CD4-positive, alpha-beta T cell treated with Interferon gamma for 1 hour (primary cell): ENCODE measurements at places on chromosomes 1 and 21.

DNA sequence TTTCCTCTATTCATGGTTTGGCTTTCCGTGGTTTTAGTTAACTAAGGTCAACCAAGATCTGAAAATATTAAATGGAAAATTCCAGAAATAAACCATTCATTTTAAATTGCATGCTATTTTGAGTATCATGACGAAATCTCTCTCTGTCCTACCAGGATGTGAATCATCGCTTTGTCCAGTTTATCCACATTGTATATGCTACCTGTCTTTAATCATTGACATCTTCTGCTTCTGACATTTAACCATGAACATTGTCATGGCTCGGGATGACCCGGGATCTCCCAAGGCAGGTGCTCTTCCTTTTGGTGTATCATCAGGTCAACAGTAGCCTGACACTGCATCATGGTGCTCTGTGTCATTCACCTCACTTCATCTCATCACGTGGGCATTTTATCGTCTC lies 125.5 kb upstream of the HNRNPU start:
- DNase-seq, result no peak

DNA sequence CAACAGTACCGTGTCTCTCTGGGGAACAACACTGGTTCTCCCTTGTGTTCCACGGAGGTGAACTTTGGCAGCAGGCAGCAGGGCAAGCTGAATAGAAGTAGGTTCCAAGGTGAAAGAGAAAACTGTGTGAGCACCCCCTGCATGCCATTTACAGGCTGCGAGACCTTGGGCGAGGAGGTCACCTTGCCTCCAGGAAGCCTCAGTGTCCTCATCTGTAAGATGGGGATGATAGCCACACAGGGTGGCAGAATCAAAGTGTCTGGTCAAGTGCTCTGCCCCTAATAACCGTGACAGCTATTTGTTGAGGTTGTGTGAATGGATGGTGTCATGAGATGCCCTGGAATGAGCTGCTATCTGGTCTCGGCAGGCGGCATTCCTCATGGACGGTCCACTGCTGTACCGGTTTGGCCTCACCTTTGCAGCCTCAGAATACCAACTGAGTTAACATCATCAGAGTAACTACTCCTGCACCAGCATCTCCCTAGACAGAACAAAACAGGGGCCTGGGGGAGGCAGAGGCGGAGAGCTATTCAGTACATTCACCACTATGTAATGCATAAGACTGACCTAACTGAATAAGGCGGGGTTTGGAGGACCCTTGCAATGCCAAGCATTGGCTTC lies 7.4 kb upstream of the KLHDC7A start:
- DNase-seq, result no peak

DNA sequence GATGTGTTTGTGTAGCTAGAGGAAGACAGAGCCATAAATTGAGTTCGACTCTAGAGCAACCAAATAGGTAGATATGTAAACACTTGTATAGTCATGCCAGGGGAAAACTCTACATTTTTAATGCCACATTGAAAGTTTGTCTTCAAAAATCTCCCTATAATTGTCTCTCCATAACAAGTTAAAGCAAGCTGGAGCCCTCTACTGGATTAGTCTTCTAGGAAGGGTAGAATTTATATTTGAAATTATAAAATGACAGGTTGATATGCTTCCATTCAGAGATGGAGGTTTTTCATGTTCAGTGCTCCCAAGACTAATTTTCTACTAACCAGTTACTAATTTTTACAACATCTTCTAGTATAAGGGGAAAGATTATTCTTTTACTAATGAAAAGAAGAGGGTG lies 13.1 kb upstream of the COL24A1 start:
- no peak for DNase-seq

DNA sequence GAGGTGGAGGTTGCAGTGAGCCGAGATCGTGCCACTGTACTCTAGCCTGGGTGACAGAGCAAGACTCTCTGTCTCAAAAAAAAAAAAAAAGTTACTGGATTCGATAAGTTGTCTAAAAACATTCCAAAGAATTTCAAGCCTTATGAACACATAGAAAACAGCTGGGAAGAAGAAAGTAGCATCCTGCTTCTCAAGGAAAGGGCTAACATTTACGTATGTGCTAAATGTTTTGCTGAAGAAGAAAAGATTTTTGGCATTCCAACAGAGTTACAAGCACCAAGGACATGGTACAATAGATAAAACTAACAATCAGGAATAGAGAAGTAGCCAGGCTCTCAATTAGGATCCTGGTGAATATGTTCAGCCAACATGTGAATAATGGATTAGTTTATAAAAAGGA lies 69.8 kb downstream of the HFM1 start:
- no peak for DNase-seq

DNA sequence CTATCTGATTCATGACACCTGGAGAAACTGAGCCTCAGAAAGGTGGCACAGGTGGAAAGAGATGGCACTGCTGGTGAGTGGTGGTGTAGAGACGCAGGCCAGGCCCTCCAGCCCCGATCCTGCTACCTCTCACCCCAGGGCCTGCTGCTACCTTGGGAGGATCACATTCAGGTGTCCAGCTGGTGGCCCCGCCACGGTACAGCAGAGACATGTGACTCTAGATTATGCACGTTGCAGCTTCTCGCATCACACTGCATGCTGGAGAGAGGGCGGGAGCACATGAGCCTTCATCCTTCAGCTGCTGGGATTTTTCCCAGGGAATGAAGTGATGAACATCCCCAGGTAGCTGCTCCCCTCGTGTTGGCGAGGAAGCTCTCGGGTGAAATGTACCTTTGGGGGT lies 32.9 kb downstream of the KAZN start:
- no peak for DNase-seq
